ENCODE measurements at places on chromosomes 7 and 10.

DNA sequence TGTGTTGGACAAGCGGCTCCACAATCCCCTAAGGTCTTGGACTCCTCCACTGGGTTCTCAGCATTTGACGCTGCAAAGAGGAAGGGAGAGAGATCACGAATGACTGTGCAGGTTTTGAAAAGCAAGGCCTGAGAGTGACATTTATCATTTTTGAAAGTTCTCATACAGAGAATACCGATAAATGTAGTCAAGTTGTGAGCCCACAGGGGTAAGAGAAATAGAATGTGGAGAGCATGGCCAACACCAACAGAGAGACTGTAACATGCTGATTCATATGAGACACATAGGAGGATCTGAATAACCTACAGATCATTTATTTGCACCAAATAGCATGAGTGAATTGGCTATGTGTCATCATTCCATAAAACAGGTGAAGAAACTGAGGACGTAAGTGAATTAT is 230.5 kb upstream of the MBL2 start:
- DNase-seq = no peak

DNA sequence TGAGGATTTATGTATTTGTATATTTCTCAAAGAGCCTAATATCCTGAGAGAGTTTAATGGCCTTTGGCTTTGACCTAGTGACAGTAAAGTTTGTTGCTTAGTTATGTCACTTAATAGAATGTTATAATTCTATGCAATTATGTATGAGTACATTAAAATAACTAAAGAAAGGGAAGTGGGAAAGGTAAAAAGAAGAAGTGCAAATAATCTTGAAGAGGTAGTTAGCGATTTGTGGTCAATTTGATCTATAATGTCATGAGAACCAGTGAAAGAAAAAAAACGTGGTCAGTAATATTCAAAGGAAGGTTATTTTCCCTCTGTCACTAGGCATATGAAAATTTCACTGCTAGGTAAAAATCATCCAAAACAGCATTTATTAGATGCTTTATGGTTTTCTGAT is 143.4 kb upstream of the LSM8 start:
- no peak for DNase-seq

DNA sequence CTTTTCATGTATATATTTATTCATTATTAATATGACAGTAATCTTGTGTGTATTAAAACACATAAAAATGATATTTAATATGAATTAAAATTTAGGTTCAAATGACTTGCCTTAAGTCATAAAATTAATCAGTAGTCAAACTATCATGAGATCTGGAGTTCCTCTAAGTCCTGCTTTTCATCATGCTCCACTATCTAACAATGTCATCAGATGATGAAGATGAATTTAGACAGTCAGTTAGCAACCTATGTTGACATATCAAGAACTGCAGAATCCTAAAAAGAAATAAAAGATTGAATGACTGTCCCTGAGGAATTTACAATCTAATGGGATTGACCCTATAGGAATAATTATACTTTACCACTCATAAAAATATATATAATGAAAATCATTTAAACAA is 7.1 kb downstream of the CABCOCO1 start:
- DNase-seq = no peak

DNA sequence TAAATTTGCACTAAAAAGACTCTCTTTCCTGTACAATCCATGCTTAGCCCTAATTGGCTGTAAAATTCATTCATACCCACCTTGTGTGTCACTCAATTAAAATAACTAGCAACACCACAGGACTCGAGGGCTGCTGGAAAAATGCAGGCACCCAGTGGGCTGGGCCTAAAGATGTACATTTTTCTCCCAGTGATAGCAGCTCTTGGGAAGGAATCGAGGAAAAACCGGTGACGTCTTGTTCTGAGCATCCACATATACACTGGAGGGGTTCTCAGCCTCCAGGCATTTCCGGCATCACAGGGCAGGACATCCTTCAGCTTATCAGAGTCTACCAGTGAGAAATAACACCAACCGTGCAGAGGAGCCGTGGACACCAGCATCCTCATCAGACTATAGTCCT is 85.8 kb upstream of the PITRM1 start:
- DNase-seq = peak; percentile 28

- no peak for DNase-seq
These were observed 718.8 kb downstream of the MAGI2 start for GRCh38 chr7:78734626-78735025.

- DNase-seq = peak; percentile 93
These were observed 7.7 kb upstream of the OPN1SW start for GRCh38 chr7:128783143-128783861.

DNA sequence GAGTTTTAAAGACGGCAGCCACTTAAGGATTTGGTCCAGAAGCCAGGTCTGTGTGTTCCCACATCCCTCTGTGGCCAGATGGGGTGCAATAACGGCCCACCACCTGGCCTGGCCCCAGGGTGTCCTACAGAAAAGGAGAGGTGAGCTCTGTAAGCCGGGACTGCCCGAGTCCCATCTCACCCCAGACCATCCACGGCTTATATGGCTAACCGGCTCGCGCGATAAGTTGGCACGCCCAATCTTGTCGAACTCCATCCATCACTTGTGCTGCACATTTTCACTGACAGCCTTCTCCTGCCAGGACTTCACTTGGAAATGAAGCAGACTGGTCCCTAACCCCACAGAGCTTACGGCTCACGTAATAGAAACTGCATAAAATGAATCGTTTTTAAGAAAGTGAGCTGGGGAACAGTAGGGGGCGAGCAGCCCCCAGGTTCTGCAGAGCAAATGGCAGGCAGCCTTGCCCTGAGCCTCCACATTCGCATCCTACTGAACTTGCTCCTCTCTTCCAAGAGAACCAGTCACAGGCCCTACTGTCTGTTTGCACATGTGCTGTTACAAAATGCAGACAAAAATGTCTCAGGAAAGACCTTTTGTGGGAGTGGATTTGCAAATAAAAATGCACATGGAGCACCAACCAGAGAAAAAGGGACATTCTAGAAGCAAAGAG is 98.2 kb downstream of the TNS3 start:
- peak; percentile 44 for DNase-seq

GRCh38 chr7:80942261-80943041 is 23.6 kb upstream of the SEMA3C start:
- DNase-seq = peak; percentile 98

- peak; percentile 84 for DNase-seq
These were observed 182.1 kb downstream of the ARID5B start for GRCh38 chr10:62083412-62084267.

GRCh38 chr10:110858297-110858934 is 13.3 kb upstream of the PDCD4 start:
- DNase-seq = no peak

GRCh38 chr10:43444323-43444722 is 7.4 kb downstream of the ZNF487 start:
- DNase-seq = no peak

GRCh38 chr10:3926675-3927525 is 141.9 kb upstream of the KLF6 start:
- no peak for DNase-seq

- no peak for DNase-seq
These were observed 20.9 kb downstream of the FAM24A start for GRCh38 chr10:122931088-122931906.

- DNase-seq = no peak
These were observed 8.2 kb downstream of the TWIST1 start for GRCh38 chr7:19109000-19109946.

GRCh38 chr7:52961084-52961483 is 74.3 kb upstream of the POM121L12 start:
- DNase-seq = no peak

- no peak for DNase-seq
These were observed 26.3 kb downstream of the LGI1 start for GRCh38 chr10:93784059-93784458.

DNA sequence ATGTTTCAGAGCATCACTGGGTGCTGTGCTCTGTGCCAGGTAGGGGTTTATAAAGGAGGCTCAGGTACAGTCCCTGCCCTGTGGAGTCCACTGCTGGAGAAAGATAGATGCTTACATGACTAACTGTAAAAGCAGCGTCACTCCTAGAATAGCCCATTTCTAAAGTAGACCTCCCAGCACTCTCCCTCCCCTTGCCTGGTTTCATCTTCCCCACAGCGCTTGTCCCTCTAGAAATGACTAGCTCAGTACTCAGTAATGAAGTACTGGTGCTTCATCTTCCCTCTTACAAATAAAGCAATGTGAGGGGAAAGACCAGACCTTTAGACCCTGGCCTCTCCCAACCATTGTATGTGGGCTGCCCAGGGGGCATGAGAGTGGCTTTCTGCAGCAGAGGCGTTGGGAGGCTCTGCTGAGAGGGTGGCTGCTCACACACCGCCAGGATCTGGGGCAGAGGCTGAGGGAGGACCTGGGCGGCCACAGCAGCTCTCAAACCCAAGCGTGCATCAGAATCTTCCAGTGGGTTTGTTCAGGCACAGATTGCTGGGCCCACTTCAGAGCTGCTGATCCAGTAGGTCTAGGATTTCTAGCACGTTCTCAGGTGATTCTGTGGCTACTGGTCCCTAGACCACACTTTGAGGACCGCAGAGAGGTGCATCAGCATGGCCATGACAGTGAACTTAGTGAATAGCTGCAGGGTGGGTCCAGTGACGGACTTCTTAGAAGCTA is 110.3 kb upstream of the ANLN start:
- no peak for DNase-seq

DNA sequence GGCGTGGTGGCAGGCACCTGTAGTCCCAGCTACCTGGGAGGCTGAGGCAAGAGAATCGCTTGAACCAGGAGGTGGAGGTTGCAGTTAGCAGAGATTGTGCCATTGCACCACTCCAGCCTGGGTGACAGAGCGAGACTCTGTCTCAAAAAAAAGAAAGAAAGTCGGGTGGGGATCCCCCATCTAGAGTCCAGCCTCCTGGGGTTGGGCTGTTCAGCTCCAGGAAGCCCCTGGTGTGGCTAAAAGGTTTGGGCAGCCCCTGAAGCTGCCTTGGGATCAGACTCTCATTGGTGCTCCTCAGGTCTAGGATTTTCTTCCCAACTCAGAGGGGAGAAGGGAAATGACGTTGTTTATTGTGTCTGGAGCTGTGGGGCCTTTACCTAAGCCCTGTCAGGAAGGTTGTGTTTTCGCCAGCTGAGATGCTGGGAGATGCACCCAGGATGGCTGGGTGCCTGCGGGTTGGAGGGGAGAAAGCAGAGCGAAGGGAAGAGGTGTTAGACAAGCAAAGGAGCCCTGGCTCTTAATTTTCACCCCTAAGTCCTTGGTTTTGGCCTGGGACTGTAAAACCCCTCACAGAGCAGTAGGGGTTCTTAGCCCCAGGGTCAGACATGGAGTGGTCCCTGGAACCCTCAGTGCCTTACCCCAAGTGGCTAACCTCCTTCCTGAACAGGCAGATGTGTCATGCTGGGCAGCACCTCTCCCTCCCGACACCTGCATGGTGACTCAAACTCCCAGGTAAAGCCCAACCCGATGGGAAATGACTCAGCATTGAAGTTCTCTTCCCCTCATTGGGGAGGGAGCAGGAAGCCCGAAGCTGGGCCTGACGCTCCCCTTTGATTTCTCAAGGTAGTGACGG is 21.1 kb downstream of the PLAU start:
- DNase-seq = no peak

- no peak for DNase-seq
These were observed 2.4 kb upstream of the HOXA10 start for GRCh38 chr7:27176524-27176845.

GRCh38 chr10:79391231-79392019 is 44.2 kb downstream of the PPIF start:
- DNase-seq = no peak

GRCh38 chr10:71434760-71435394 is 38.2 kb downstream of the CDH23 start:
- DNase-seq = no peak

DNA sequence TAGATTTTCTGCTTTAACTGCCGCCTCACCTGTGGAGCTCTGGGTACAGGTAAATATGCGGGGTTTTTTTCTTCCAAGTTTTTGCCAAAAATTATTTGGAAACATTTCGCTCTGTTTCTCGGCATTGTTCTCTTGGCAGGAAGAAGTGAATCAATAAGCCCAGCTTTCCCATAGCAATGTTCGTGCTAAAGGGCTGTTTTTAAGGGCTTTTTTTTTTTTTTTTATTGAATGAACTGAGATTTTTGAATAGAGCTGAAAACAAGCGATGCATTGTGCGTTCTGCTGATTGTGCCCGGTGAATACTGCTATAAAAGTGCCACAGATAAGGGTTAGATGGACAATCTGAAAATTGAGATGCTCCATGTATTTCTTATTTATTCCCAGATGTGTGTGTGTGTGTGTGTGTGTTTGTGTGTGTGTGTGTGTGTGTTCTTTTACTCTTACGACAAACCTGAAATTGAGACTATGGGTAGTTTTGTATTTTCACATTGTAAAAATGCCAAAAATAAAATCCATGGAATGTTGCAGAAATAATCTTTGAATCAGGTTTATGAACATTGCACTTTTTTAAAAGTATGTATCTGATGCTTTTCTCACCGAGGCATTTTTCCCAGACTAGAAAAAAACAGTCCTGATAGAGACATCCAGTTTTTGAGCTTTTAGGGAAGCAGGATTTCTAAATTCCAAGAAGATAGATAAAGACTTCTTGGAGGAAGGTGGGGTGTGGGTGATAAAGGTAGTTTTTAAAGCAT is 30.5 kb downstream of the KIAA1217 start:
- DNase-seq = no peak

DNA sequence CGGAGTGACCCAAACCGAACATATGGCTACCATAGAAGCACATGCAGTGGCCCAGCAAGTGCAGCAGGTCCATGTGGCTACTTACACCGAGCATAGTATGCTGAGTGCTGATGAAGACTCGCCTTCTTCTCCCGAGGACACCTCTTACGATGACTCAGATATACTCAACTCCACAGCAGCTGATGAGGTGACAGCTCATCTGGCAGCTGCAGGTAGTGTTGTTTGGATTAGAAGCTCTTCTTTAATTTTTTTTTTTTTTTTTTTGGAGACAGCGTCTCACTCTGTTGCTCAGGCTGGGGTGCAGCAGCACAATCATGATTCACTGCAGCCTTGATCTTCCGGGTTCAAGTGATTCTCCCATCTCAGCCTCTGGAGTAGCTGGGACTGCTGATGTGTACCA is 45.8 kb downstream of the NRF1 start:
- DNase-seq = no peak

- DNase-seq = no peak
These were observed 31.6 kb downstream of the CHRM2 start for GRCh38 chr7:136900005-136900404.

DNA sequence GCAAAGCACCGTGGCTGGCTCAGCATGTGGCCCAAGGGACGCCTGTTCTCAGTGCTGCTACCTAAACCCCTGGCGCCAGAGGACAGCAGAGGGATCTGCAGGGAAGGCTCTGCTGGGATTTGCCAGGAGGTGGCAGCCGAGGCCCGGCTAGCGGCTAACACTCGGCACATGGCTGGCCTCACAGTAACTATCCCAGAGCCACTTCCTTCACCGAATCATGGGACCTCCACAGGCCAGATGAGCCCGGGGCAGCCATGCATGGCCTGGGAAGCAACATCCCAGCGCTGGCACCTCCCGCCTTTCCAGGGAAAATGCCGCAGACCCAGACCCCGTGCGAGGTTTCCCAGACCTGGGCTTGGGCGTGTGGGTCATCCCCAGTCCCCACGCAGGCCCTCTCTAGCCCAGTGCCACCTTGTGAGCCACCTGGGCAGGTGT is 36.4 kb downstream of the DPYSL4 start:
- DNase-seq = peak; percentile 69

- DNase-seq = peak; percentile 68
These were observed 87.4 kb downstream of the CHN2 start for GRCh38 chr7:29281782-29282541.
